ENCODE measurements at places on chromosomes 3 and 15.

- peak; percentile 93 for DNase-seq
Observed at GRCh38 chr3:107064405-107065060, 312.7 kb upstream of the CCDC54 start.

- no peak for DNase-seq
Observed at GRCh38 chr3:69748503-69748902, 9.2 kb downstream of the MITF start.

GRCh38 chr3:86654806-86655460, 336.0 kb downstream of the VGLL3 start:
- no peak for DNase-seq

DNA sequence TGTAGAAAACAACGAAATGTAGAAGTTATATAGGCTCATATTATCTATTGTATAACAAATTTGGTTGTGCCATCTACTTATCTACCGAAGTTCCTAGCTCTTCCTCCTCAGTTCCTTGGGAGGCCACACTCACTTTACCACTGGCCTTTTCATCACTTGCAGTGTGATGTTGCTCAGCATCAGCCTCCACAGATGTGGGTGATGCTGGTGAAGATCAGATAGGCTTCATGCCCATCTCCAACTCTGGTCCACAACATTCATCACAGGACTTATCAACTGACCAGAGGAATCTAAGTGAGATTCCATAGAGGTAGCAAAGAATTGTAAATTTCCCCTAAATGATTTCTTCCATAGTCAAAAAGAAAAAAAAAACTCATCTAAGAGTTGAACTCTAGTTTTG, 8.4 kb downstream of the CD200 start:
- DNase-seq, result no peak

DNA sequence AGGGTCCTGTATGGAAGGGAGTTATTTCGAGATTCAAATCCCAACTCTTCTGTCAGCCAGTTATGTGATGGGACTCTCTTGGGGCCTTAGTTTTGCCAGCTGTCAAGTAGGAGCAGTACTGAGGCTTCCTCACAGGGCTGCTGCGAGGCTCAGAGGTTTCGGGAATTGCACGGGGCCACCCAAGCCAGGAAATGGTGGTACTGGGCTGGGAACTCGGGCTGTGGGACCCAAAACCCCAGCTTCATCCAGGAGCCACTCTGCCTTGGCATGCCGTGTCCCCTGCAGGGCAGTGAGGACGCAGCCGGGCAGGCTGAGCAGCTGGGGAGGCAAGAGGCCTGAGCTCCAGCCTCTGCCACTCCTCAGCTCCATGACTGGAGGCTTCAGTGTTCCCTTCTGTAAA, 118.6 kb downstream of the ETFA start:
- no peak for DNase-seq

DNA sequence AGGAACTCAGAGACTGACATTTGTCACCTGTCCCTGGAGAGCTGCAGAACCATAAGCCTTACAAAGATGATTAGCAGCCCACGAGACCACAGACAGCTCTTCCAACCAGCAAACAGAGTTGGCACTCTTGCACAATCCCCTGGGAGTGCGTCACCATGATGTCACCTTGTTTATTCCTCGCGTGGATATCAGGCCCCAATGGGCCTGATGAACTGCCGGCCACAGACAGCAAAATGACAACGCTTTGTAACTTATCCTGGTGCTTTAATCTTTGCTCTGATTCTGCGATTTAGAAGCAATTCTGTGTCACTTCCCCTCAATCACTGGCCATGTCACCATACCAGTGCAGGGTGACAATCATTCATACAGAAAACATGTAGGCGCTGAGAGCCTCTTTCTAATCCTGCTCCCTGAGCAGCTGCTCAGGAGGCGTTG, 89.2 kb downstream of the TAMM41 start:
- DNase-seq, result no peak

GRCh38 chr15:88341006-88341405, 84.5 kb upstream of the NTRK3 start:
- no peak for DNase-seq

DNA sequence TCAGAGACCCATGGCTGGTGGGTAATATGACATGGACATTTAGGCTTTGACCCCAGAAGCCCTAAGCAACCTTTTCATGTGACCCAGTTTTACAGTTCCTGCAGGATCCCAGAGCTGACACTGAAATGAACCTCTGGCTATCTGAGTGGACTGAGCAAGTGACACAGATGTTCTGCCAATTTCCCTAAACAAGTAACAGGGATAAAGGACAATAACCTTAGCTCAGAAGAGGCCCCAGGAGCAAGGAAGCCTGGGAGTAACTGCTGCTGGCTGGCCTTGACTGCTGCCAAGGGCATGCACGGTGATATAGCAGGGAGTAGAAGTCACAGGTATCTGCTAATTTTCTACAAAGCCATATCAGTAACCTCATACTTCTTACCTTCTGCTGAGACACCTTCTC, 177.9 kb downstream of the CHL1 start:
- no peak for DNase-seq

- DNase-seq, result no peak
Observed at GRCh38 chr3:56491566-56491965, 23.3 kb upstream of the ERC2 start.
